Adrenal gland (tissue), 19 donors: ENCODE measurements at places on chromosomes 6 and 20.

DNA sequence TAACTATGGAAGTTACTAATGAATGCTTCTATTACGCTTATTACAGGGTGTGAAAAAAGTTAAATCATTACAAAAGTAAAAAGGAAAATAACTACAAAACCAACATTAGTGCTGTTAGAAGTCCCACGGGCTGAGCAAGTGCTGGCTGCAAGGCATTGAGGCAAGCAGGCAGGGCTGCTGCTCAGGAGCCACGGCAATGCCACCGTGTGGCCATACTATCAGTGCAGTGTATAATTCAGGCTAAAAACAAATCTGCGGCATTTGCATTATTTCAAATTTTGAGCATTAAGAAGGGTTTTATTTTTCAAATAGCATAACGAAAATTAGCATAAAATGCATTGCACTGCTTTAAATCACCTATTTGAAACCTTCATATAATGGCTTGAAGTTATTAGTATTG, 17.1 kb downstream of the IFNGR1 start:
- DNase-seq, result no peak

DNA sequence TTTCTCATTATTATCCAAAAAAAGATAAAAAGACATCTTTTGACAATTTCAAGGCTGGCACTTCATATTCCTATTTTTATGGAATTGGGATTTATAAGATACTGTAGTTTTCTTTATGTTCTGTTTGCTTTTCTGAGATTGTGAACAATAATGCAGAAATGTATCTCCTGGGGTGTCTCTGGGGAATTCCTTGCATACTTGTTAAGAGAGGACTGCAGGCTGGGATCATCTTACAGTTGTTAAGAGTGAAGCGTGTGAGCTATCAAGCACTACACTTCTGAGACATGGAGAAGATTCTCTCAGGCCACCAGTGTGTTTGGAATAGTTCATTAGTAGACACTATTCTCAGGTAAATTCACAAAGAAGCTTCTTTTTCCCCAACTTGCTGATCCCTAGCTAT, 963.3 kb upstream of the GJE1 start:
- no peak for DNase-seq

DNA sequence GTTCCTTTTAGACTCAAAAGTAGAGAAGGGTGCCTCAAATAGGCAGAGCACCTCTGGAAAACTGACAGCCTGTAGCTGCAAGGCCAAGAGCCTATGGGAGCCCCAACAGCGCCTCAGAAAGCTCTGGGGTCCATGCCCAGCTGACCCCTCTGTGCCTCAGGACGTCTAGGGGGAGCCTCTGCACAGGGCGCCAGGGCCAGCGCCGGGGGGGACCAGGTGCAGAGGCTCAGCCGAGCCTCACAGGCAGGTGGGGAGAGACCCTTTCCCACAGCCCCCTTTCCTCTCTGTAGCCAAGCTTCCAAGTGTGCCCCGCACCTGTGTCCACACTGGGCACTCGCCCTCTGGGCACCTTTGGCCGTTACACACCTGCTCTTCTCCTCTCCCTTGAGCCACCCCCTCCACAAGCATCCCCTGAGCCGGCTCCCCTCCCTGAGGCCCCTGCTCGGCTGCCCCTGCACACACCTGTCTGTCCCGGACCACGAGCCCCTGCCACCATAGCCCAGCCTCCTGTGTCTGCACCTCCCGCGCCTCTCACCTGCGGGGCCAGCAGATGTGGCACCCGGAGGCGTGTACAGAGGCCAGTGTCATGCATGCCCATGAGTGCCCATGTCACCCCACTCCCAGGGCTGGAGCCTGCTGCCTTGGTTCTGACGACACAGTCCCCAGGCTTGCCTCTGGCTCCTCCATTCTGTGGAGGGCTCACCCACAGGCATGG, 53.2 kb downstream of the GINS1 start:
- DNase-seq, result no peak

DNA sequence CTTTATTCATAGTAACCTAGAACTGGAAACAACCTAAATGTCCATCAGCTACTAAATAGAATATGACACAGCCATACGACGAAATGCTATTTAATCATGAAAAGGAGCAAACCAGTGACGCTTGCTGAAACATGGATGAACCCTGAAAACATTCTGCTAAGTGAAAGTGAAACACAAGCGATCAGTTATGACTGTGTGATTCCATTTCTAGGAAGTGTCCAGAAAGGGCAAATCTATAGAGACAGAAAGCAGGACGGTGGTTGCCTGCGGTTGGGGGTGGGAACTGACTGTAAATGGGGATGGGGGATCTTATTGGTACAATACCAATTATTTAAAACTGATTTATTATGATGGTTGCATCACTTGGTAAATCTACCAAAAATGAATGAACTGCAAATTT, 126.8 kb downstream of the IPCEF1 start:
- DNase-seq, result no peak

GRCh38 chr6:55898342-55898741, 23.0 kb upstream of the BMP5 start:
- DNase-seq, result no peak

DNA sequence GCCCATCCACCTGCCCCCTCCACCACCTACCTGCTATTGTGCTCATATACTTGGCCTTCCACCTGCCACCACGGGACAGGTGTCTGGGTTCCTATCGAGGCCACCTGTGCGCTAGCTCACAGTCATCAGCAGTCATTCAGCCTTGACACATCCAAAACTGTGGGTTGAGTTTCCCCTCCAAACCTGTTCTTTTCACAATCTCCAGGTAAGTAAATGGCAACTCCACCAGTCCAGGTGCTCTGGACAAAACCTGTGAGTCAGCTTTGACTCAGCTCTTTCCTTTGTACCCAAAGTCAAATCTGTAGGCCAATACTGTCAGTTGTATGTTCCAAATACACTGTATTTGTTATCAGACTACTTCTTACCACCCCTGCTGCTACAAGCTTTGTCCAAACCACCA, 52.6 kb downstream of the SPTLC3 start:
- no peak for DNase-seq

DNA sequence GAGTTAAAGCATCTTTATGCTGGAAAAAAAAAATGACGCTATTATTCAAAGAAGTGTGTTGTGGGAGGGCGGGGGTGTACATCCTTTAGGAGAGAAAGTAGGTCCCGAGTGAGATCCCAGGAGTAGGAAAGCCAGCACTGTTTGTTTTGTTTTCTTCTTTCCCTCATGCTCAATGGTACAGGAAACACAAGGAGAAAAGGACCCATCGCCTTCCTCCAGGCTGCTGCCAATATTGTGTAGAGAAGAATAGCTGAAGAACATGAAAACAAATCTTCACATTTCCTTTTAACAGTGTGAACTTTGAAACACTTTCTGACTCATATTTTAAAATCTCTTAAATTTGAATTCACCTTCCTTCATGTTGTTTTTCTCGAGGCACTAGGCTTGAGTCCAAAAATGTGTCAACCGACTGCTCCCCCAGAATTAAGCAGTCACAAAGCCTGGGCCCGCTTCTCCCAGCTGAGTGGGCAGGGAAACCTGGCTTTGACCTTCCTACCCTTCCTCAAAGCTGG, 22.3 kb downstream of the PPP1R16B start:
- no peak for DNase-seq

DNA sequence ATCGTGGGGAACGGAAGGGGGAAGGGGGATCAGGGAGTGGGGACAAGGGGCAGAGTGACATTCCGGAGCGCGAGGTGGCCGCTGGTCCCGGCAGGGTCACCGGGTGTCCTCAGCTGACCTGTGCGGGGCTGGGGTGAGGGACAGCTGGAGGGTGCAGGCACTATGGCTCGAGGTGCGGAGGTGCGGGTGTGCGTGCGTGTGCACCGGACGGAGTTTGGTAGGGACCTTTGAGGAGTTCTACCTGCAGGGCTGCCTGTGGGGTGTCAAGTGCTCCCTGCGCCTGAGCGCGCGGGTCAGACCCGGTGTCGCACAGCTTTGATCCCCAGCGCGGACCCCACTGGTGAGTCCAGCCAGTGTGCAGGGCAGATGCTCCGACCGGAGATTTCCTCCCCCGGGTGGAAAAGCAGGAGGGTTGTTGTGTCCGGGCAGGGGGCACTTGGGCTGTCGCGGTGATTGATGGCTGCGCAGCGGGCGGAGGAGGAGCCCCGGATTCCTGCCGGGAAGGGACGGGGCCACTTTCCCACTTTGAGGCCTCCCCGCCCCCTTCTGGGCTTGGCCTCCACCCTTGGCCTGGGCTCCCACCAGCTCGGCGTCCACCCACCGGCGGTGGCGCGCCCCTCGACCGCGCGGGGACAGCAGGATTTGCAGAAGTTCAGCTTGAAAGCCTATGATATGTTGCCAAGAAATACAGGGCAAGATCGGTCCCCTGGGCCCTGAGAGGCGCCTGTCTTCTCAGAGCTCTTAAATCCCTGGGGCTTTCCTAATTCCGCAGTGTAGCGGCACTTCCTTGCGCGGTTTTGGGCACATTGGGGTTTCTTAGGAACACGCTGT, 658 bp downstream of the RIN2 start:
- DNase-seq, result peak; percentile 60

DNA sequence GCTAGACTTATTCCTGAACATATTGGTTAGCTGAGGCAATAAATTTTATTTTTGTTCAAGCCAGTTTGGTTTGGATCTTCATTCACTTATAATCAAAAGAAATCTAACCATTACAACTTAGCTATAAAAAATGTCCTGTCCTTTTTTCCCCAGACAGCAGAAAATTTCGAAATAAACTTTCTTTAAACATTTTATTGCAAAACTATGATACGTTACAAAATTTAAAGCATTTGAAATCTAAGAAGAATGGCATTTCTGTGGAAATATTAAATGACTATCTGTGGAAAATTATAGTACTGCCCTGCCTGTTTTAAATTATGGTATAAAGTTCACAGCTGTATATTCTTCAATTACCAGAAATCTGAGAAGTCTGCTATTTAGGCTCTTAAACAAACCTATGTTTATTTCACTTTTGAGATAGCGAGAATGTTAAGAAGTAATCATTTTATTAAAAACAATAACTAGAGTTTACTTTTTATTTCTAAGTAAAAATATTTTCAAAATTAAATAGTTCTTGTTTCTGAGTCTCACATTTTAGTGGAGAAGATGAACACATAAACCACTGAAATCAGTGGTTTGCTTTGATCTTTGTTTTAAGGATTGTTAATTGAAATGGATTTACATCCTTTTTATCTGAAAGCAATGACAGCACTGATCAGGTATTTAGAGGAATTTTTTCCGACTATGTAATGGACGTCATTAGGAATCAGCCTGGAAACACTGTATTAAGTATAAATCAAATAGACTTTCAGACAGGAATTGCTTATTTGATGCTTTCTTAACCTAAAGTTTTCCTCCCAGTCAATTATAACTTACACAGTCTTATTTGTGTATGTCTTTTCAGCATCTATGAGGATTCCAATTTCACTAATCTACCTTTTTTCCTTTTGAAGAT, 553.7 kb downstream of the COL12A1 start:
- no peak for DNase-seq

GRCh38 chr6:141167945-141168344, 964.8 kb upstream of the GJE1 start:
- DNase-seq, result no peak

DNA sequence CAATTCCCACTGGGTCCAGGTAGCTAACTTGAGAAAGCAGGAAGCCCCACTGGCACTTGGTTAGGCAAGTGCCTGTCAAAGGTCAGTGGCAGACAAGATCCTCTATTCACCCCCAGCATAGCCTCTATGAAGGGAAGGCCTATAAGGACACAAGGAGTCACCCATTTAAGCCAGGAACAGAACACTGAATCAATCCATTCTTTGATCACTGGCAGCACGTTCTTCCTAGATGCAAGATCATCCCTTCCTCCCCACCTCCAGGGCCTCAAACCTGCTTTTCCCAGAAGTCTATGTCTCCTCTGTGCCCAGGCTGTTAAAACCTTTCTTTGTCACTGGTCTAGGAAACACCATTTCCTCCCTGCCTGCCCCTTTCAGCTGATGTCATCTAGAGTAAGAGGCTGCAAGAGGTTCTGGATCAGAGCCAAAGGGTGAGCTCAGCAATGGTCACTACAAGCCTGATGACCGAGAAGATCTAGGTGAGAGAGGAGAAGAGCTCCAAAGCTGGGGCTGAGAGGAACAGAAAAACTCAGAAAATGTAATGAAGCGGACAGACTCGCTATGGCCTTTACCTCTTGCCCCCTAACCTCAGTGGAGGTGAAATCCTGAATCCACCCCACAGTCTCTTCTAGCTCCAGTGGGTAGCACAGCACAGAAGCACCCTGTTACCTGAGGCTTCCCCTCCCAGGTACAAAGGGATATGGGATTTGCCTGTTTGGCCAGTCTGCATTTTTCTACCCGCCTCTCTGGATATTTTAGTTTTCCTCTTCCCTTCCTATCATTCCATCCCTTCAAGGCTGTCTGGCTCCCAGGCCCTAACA, 1.8 kb downstream of the GTPBP2 start:
- peak; percentile 94 for DNase-seq

DNA sequence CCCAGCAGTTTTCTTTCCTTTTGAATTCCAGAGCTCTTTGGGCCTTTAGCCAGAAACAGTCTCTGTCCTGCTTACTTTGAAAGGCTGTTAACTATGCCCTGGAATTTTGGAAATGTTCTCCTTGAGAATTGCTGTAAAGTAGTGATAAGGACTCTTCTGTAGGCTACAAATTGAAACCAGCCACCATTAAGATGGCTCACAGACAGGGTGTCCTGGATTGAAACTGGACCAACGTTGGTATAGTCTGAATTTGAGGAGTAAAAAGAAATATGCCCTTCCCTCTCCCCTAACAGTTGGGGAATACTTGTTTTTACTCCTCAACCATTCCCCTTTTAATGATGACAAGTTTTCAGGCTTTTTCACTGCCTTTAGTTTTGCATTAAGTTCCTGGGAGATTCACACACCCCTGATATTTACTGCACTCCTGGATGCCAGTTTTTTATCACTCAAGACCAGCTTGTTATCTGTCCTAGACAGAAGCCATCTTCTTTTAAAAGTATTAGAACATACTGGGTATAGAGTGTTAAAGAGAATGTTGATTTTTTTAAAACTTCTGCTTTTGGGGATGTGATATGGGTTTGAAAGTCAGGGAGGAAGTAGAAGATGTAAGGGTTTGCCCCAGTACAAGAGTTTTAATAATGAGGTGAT, 21.9 kb downstream of the TOP1 start:
- DNase-seq, result no peak
